Motor neuron (in vitro differentiated cells): ENCODE measurements at places on chromosomes 5 and 9.

- no peak for ATAC-seq
Measured at GRCh38 chr5:146254223-146254622, 50.8 kb downstream of the RBM27 start.

DNA sequence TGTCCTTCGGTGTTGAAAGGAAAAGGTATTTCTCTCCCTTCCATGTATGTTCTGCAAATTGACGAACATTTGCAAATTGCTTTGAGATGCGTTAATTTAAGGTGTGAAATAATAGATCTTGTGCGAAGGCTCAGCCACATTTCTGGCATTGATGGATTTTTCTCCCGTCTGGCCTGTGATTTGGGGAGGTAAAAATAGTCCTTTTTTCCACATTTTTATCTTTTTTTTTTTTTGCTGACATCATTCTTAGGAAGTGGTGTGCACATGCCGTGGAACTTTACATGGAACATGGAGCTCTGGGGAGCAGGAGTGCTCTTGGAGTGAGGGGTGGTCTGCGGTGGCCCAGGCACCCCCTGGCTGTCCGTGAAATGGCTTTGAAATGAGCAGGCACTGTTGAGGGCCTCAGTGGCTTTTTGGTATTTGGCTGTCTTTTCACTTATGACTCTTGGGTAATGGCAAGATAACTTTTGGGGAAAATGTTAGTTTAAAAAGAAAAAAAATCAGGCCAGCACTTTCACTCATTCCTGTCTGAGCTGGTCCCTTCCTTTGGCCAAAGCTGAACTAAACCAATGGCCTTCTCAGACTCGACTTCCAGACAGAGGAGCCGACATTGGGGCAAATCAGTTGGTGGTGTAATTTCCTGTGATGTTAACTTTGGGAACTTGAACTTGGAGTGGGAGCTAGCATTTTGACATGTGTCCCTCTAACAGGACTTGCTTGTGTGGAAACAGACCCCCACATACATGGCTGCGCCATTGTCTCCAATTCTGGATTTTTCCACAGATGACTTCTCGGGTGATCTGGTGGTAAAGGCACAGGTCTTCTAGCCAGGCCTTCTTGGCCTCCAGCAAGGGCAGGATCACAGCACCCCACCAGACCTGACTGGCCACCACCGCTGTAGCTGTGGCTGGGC lies 4.2 kb downstream of the NEK6 start:
- ATAC-seq = no peak

DNA sequence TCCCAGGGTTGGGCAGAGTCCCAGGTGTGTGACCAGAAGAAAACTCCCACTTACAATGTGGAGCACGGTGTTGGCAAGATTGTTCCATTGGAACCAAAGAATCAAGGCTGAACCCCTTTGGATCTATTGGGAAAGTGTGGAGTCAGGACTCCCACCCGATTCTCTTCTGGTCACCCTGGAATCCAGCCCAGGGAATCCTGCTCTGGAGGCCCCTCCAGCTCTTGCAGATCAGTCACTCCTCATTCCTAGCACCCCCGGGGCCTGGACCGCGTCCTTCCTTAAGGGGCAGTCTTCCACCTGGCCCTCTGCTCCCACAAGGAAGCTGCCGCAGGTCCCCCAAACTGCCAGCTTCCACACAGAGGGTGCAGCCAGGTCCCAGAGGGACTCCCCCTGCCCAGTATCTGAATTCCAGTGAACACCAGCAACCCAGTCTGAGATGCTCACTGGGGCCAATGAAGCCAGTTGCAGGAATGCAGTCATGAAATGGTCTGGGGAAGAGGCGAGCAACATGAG lies 170.1 kb downstream of the GADD45G start:
- ATAC-seq = no peak

DNA sequence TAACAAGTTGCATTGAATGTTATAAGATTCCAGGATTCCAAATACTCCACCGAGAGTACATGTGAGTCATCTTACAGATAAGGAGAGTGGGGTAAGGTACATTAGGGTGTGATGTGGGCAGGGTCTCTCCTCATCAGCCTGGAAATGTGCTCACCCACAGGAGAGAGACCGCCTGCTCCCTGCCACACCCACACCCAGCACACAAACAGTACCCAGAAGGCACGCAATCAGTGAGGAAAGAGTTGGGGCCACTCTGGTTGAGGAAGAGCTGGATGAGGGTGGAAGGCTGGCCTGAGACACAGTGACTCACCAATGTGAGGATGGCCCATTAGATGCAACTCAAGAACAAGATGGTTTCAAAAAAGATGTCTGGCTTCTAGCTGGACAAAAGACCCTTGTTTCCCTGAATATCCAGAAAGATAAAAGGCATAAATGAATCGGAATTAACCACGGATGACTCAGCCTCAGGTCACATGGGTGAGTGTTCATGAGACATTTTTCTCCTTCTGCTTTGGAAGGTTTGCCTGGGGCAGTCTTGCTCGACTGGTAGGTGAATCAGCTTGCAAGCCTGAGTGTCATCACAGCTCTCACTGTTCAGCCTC lies 51.1 kb upstream of the LHFPL2 start:
- peak; percentile 76 for ATAC-seq

DNA sequence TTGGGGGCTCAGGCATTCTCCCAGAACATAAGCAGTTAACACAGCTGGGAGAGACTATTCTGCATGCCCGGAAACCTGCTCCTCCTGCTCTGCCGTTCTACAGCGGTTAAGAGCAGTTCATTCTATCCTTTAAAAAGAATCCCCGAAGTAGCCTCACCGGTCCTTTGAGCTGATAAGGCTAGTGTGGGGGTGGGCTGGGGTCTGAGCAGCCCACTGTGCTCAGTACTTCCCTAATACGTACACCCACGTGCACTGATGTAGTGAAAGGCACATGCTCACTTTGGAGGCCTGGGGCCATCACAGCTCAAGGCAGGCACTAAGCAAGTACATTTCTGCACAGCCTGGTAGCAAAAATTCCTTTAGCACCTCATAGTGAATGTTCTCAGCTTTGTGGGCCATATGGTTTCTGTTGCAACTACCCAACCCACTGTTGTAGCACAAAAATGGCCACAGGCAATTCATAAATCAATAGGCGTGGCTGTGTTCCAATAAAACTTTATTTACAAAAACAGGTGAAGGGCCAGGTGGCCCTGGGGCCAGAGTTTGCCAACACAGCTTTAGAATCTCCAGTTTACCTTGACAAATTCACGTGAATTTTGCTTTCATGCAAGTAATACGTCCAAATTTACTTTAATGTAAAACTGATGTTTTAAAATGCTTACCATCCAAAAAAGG lies 136.4 kb downstream of the ZNF354C start:
- no peak for ATAC-seq

DNA sequence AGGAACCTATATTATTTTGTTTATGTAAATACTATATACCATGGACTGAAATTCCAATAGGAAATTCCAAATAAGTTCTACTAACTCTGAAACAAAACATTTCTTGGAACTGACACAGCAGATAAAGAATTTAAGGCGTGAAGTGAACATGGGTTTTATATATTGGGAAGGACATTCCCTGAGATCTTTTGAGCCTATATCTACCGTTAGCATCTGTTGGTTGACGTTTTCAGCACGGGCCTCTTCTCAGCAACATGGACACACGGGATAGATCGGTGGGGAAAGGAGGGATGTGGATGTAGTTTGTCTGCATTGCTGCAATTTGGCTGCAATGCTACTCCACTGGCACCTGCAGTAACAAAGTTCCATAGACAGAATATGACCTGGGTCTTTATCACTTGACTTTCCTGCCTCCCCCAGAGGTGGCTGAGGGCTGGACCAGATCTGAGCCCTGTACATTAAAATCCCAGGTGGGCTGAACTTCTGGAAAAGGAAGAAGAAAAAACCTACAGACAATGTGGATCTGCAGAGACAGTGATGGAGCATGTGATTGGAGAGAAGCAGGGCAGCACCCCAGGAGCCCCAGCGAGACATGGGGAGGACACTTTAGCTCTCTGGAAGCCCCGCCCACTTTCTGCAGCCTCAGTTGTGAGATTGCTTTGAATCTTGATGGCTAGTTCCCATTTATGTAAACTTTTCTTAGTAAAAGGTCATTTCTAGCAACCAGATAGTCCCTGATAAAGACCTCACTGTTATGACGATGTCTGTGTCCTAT lies 91.2 kb upstream of the CPEB4 start:
- ATAC-seq = no peak

DNA sequence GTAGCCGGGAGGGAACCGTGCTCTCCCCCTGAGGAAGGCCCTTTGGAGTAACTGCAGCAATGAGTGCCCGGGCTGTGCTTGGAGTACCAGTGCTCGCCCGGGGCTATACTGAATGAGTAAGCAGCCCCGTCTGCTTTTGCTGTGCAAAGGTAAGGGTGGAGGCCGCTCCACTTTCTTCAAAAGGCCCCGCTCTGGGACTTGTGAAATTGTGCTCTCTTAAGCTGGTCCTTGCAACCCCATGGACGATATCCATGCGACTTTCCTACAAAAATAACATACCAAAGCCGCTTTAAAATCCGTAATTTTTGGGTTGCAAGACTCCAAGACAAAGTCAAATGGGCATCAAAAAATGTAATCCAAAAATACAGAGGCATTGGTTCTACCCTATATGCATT lies 578 bp upstream of the TNFAIP8 start:
- no peak for ATAC-seq

DNA sequence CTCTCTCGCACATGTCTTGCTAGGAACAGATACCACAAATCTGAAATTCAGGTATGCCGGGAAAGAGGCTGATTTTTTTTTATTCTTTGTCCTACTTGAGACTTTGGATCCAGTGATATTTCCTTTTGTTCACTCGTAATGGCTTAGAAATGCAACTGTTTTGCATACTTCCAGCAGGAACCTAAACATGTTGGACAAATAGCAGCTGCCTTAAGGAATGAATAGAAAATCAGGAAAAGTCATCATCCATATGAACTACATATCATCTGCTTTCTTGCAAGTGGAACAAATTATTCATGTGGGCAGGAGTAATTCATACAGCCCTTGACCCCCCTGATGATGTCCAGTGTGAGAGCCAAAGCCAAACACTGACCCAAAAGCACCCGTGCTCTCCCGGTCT lies 17.4 kb downstream of the TTC39B start:
- peak; percentile 41 for ATAC-seq

DNA sequence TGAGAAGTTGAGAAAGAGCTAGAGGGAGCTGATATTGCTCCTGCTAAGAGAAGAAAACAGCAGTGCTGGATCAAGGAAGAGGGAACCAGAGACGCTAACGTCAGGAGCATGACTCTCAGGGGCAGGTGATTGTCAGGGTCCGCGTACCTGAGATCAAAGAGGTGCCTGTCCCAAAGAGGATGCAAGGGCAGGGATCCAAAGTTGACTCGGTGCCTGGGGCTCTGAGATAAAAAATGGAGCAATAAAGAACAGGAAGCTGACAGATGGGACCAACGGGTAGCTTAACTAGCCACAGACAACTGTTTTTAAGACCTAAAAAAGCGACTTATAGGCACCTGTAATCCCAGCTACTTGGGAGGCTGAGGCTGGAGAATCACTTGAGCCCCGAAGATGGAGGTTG lies 517.8 kb downstream of the IRX1 start:
- ATAC-seq = no peak

DNA sequence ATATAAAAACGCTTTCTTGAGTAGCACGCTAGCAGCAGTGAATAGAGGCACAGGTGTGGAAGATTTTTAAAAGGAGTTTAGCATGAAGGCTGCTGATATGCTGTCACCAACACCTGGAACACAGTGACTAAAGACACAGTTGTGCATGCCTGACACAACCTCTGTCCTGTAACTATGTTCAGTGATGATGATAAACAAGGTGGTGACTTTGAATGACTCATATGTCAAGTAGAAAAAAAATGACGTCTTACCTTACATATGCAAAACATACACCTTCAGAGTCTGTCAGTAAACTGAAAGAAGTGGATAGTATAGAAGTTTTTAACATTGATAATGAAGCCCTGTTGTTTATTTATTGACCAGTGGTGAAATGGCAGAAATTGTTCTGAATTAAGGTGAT lies 66.2 kb upstream of the ADCY2 start:
- no peak for ATAC-seq

GRCh38 chr5:96565582-96566265 lies 96.5 kb upstream of the CAST start:
- no peak for ATAC-seq

DNA sequence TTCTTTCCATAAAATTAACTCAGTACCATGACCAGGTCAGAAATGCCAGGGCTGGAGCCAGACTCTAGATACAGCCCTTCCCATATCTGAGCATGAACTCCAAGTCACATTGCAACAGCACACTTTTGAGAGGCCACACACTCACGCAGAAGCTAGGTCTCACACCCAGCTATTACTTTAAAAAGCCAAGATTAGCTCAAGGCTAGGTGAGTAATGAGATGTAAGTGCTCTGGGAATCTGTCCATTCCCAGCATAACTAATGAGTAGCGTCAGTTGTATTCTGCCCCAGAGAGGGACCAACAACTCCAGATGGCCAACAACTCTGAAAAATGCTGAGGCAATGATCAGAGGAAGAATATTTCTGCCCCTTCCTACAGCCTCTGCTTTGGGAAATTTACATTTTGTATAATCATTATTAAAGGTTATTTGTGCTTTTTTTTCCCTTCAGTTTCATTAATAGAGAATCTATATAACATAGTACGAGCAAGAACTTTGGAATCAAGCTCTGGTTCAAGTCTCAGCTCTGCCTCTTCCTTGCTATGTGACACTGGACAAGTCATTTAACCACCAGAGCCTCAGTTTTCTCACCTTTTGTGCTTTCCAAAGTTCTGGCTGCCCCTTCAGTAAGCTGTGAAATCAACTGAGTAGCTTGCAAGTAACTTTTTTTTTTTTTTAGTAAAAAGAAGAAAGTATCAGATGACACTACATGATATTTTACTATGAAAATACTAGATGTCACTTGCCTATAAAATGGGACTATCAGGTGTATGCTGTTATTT lies 118.3 kb downstream of the NR6A1 start:
- ATAC-seq = no peak

GRCh38 chr5:18037718-18038117 lies 403.5 kb downstream of the TAF11L14 start:
- ATAC-seq = no peak

GRCh38 chr5:57988813-57989212 lies 471.1 kb downstream of the PLK2 start:
- no peak for ATAC-seq

- no peak for ATAC-seq
Measured at GRCh38 chr5:54876-55569, 36.9 kb upstream of the PLEKHG4B start.

DNA sequence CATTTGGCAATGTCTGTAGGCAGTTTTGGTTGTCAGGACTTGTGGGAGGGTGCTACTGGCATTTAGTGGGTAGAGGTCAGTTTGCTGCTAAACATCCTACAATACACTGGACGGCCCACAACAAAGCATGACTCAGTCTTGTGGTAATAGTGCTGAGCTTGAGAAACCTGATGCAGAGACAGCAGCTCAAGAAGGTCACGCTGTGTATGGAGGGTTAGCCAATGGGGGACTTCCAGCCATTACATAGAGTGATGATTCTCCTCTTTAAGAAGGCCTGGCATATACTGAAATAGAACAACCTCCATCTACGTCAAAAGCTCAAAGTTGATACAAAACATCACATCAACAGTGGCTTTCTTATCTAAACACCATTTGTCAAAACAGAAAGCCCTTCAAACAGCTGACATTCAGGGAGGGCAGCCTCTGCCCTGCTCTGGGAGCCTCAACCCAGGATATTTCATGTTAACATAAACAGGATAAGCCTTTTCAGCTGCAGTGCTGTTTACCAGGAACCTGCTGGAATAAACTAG lies 143.0 kb downstream of the GPBP1 start:
- ATAC-seq = peak; percentile 100

- ATAC-seq = no peak
Measured at GRCh38 chr5:9726931-9727330, 96.8 kb upstream of the TAS2R1 start.
